HFFc6 (cell line): ENCODE measurements at places on chromosomes 2 and 18.

DNA sequence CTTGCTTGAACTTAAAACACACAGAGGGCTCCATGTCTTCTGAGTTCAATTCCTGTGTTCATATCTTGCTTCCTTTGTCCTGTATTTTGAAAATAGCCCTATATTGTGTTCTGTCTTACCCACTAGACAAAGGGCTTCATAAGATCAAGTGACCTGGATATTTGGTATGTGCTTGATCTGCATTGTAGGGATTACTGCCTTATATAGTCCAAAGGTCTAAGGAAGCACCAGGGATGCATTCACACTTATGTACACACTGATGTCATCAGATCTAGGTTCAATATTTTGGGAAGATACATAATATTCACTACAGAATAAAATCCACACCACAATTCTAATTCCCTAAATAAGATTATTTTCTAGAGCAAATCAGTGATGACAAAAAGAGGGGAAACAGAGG lies 278.0 kb upstream of the KYNU start:
- no peak for DNase-seq

- peak; percentile 98 for DNase-seq
Measured at GRCh38 chr2:238728330-238729260, 119.3 kb upstream of the TWIST2 start.

GRCh38 chr2:26202981-26203490 lies 30.1 kb downstream of the GAREM2 start:
- DNase-seq, result no peak

DNA sequence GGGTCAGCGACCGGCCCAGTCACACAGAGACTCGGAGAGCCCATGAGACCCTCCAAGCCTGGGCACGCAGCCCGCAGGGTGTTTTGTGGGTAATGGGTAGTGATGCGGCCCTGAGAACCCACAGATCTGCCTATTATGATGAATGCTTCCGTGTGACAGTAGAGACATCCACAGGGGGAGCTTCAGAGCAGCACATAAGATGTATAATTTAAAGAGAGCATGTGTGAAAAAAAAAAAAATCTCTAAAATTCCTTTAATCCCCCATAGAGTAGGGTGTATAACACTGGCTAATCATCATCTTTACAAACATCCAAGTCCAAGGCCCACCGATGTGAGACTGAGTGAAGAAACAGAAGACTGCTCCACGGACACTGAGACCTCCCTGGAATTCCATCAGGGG lies 34.6 kb downstream of the BIN1 start:
- DNase-seq, result no peak

- no peak for DNase-seq
Measured at GRCh38 chr2:201883606-201884369, 77.5 kb downstream of the CDK15 start.

DNA sequence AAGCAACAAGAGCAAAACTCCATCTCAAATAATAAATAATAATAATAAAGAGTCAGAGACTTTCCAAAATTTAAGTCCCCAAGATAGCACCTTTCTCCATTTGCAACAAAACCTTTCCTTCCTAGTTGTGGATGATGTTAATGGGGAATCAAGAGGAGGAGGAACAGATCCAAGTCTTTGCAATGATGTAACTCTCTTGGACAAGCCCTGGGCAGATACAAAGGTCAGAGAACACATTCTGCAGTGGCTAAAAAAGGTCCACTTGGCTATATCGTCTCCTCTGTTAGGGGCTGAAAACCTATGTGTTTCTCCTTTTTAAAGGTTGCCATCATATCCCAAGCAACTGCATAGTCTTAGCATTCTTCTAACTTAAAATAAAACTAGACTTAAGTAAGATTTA lies 151.1 kb downstream of the TMEM163 start:
- no peak for DNase-seq

DNA sequence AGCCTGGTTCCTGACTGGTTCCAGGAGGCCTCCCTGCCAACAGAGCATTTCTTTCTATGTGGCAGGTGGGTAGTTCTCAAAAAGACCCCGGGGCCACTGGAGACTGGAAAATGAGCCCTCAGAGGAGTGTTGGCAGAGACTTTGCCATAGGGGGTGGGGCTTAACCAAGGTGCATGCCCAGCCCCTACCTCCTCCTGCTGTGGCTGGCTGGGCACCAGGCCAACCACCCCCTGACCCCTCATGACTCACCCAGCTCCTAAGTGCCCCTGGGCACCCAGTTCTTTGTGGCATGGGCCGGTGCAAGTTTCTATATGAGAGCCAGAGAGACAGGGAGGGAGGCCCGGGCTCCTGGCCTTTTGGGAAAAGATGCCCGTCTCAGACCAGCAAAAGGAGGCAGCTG lies 98.2 kb upstream of the SMAD2 start:
- DNase-seq, result no peak

DNA sequence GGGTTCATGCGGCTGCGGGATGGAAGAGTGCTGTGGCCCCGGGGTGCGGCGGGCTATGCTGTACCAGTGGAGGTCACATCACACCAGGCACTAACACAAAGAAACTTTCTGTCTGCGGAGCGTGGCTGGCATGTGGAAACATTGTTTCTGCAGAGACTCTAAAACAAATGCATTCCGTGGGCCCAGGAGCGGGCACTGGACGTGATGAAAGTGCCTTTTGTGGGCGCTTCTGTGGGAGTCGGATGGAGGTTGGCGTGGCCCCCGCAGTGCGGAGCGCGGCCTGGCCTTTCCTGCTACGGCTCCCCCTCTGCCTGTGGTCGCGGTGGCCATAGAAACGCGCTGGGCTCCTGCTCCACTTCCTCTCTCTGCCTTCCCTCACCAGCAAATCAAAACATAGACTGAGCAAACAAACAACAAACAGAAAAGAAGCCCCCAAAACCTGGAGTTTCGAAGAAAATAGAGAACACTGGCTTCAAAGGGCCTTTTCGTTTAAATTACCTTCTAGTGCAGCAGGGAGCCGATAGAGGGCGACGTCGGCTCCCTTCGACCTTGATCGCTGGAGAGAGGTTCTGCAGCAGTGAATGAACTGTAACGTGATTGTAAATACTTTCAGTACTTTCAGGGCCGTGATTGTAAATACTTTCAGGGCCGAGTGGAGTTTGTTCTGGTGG lies 51.4 kb downstream of the KIF5C start:
- DNase-seq, result peak; percentile 6

DNA sequence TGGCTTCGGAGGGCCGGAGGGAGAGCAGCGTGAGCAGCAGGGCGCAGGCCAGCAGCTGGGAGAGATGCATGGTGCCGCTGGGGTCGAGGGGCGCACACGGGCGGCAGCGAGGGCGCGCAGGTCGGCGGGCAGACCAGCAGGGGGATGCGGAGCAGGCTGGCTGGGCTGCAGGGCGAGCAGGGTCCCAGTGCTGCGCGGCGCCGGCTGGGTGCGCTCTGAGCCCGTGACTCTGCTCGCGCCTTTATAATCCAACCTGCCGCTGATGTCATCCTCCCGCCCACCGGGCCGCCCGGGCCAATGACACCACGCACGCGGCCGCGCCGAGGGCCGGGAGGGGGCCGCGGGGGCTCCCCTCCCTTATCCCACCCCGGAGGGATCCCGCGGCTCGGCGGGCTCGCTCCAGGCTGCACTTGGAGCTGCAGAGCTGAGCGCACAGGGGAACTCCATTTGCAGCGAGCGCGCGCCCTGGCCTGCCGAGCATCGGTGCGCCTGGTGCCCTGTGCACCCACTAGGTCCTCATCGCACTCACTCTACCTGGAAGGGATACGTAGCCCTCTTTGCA lies at the start of gene NPPC:
Gene NPPC, minus strand, starts transcription at position 217 of the 562 bp plus-strand sequence. Its CDS starts 147 bp downstream, at position 70.
- peak; percentile 4 for DNase-seq

- no peak for DNase-seq
Measured at GRCh38 chr18:63138436-63139340, 180.9 kb downstream of the BCL2 start.

DNA sequence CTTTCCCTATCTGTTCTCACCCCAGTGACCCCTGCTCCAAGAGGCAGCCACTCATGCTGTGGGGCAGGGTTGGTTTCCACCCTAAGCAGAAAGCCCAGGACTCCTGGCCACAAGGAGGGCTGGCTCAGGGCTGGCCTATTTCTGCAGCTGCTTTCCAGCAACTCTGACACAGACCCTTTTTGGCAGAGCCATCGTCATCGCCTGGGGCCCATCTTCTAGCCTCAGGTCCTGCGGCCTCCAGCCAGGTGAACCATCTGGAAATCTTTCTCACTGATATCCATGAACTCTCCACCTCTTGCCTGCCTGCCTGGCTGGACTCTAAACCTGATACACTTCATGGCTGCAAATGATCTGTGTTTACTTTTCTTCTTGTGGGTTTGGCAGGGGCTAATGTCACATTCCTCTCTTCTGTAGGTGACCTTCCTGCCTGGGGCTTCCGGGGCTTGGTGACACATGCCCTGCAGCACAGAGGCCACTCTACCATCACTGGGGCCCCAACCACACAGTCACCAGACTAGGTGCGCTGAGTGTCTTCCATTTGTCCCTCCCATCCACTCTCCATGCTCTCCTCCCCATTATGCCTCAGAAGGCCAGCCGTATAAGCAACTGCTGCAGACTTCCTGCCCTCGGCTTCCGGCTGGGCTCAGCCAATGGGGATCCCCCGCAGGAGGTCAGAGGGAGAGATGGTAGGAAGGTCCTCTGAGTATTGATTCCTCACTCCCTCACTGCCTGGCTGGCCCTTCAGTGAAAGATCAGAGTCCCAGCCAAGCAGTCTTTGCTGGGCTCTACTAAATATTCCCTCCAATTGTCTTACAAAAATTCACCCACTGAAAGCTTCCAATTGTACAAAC lies 9.7 kb upstream of the COPS8 start:
- no peak for DNase-seq

- DNase-seq, result peak; percentile 89
Measured at GRCh38 chr2:226701052-226701451, 98.6 kb downstream of the IRS1 start.

GRCh38 chr2:170484552-170484951 lies 230.6 kb upstream of the SP5 start:
- DNase-seq, result no peak

- DNase-seq, result no peak
Measured at GRCh38 chr2:240858321-240858720, 10.3 kb upstream of the AGXT start.

DNA sequence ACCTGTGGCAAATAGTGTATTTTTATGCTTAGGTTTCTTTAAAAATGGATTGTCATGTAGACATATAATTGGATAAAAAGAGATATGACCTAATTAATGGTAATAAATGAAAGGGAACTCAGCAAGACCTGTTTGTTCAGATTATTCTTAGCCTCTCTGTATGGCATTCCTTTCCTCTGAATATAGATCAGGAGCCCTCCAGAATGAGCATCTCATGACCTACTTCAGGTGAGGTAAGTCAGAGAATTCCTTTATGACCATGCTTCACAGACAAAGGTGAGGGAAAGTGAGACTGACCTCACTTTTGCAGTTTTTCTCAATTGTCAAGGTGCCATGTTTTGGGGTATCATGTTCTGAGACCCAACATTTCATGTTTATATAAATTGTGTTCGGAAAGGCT lies 1744.3 kb upstream of the PIK3C3 start:
- no peak for DNase-seq

- no peak for DNase-seq
Measured at GRCh38 chr2:235740821-235741220, 247.0 kb downstream of the AGAP1 start.

- peak; percentile 79 for DNase-seq
Measured at GRCh38 chr2:43343573-43344304, 117.3 kb upstream of the ZFP36L2 start.

GRCh38 chr2:82165377-82165776 lies 1860.8 kb upstream of the LRRTM1 start:
- no peak for DNase-seq

GRCh38 chr2:106358081-106358480 lies 110.1 kb downstream of the RGPD3 start:
- DNase-seq, result no peak

GRCh38 chr2:235055891-235056516 lies 104.2 kb downstream of the SH3BP4 start:
- no peak for DNase-seq

- DNase-seq, result no peak
Measured at GRCh38 chr18:46768166-46768921, 11.5 kb upstream of the ST8SIA5 start.

GRCh38 chr18:44452346-44452745 lies 228.3 kb upstream of the SETBP1 start:
- no peak for DNase-seq

DNA sequence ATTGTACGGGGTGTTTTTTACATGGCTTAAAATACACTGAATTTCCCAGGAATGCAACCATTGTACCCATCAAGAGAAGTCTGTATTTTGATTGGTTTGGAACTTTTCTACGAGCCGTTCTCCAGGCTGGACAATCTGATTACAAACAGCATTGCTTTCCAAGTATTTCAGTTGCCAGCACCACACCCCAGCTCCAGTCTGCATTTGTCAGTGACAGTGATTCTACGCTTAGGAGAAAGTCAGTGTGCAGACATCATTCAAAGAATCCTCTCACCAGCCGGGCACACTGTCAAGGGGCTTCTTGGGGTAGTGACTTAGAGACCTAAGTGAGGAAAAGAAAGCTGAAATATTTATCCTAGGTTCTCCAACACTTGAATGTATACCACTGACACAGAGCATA lies 194.1 kb downstream of the ANAPC1 start:
- no peak for DNase-seq

- no peak for DNase-seq
Measured at GRCh38 chr2:218125626-218126080, at the start of gene CXCR2. Gene CXCR2 (plus strand): TSS chr2:218126028. CDS start chr2:218134802, 8,774 bp downstream.

DNA sequence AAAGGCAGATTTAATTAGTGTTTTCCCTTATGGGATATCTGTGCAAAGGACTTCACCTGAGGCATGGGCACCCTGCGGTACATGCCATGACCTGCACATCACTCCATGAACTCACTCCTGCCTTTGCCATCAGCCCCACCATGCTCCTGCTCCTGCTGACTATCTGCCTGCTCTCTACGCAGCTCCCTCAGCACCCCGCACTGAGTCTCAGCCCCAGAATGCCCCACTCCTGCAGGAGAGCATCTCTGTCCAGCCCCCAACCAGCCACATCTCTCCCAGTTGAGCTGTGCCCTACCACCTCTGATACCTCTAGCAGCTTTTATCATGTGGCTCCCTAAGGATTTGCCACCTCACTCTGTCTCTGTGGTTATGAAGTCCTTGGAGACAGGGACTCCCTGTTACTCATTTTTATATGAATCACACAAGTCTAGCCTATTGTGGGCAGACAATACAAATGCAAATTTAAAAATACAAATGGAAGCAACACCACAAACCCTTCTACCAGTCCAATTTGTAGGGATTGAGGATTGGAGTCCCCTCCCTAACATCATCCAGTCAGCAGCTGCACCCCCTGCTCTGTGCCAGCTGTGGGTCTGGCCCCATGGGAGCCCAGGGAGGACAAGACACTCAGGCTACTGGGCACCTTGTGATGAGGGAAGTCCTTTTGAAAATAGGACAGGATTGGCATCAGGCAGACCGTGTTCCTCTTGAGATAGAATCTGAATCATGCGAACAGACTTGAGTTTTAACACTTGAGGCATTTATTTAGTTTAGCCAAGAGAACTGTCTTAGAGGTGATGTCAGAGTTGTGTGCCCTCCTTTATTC lies 689.6 kb upstream of the HS6ST1 start:
- no peak for DNase-seq

- DNase-seq, result no peak
Measured at GRCh38 chr2:182463760-182464159, 36.9 kb upstream of the PDE1A start.
